ENCODE measurements at places on chromosomes 1 and 21. TPM values are rescaled to one million over a fixed set of nuclear protein-coding genes. Genes with fewer than 3 reads are reported as not detected.

GRCh38 chr1:2946999-2947690 is 74.1 kb upstream of the ACTRT2 start:
- DNase-seq: no peak

DNA sequence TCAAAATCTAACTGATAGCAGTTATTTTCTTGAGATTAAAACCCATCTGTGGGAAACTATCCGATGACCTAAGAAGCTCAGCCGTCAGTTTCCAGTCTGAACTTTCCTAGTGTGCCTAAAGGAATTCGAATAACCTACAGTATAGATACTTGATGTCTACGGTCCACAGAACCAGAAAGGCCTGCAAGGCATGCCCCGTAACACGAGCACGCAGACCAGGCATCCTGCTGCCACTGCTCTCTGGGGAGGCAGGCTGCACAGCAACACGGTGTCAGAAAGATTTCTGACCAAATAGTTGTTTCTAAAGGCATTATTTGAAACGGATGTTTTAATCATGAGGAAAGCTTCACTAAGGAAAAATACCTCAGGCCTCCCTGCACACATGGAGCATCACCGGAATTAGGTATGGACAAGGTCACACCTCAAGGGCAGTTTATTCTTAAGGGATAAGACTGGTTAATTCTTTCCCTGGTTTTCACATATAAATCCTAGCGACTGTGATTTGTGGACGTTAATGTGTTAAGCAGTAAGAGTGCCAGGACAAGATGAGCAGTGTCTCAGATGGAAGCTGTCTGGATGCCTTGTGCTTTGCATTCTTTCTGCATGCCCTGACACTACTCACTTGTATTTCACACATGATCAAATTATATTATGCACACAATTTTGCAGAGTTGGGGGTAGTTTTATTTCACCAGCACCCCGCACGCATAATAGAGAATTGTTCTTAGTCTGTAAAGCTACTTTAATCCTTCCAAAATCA is 49.0 kb upstream of the NADK start:
- DNase-seq: no peak

DNA sequence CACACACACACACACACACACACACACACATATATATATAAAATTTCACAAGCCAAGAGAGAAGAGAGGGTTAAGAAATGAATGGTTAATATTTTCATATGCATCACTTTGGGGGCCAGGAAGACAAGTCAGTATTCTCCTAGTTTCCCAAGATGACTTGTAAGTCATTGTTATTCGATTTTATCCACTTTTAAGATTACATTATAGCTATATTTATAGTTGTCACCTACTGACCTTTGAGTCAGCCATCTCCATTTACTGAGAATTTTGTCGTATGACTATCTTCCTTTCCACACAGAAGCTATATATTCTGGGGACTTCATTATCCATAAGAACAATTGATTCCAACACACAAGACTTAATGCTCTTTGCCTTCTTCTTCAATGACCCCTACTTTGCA is 8.9 kb downstream of the LYST start:
- no peak for DNase-seq

DNA sequence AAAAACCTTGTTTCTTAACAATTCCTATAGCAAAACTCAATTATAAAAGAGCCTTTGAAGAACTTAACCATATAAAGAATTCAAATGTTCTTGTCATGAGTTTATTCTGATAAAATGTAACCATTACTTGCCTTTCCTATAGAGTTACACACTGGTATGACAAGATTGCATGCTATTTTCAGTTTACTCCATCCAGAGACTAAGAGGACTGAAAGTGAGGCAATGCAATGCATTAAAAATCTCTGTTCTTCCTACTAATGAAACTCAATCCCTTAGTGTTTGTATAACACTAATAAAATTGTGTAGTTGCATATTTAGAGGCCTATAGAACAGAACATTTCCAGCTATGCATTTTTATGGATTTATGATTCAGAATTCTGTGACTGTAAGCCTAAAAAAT is 88.1 kb downstream of the COP1 start:
- no peak for DNase-seq

DNA sequence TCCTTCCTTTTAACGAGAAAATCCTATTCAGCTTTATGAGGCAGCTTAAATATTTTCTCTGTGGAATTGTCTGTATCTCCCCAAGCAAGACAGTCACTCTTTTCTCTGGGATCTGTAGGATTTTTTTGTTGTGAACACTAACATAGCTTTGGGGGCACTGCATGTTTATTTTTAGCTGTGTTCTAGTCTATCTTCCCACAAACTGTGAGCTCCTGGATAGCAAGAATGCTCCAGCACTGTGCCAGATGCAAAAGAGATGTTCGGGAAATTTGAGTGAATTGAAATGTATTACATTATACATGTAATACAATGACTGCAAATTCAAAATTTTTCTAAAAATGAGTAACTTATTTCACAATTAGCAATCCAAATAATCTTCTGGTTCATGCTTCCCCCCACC is 282.2 kb downstream of the PLPP3 start:
- no peak for DNase-seq

DNA sequence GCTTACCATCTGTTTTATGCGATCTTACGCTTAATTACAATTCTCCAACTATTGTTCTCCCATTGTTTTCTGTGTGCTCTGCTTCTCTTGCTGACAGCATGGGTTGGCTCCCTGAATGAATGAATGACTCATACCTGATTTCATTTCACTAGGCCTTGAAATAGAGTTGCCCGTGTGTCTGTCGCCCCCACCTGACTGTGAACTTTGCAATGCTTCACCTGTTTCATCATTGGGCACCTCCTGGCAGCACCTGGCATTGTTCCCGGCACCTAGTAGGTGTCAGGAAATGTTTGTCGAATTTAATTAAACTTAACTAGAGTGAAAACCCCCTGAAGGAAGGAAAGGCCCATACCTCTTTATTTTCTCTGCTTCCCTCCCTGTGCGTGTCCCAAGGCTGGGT is 120.5 kb upstream of the KLHDC7A start:
- no peak for DNase-seq

DNA sequence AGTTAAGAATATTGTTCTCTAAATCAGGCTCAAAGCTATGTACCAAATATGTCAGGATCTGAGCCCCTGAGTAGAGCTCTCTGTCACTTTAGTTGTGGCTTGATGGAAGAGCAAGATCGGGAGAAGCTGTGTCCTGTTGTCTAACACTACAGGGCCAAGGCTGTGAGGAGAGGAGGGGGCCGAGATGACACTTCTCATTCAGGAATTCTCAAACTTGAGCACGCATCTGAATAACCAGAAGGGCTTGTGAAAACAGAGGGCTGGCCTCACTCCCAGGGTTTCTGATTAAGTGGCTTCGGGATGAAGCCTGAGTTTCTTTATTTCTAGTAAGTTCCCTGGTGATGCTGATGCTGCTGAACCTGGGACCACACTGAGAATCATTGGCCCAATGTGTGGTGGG is 209.2 kb upstream of the DAB1 start:
- no peak for DNase-seq

DNA sequence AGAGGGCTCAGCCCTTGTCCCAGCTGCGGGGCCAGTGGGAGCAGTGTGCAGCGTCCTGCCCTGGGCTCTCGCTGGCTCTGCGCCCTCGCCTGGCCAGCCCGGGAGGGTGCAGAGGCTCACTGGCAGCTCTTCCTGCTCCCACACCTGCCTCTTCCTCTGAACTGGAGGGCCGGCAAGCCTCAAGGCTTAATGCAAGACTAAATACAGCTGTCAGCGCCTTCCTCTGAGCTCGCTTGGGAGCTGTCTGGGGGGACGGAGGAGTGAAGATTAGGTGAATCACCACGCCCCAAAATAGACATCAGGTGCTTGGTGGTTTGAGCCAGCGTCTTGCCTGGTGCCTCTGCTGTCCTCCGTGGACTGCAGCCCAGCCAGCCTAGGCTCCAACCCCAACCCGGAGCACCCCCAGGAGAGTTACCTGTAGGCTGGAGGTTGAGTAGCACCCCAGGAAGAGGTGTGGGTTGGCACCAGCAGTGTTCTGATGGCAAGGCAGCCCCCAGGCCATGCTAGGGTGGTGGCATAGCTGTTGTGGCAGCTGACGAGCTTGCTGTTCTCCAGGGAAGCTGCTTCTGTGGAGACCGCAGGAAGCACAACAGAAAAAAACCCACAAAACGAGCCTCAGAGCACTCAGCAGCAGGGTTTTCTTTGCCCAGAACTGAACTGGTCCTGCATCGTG is 36.9 kb downstream of the UMODL1 start:
- peak; percentile 69 for DNase-seq

DNA sequence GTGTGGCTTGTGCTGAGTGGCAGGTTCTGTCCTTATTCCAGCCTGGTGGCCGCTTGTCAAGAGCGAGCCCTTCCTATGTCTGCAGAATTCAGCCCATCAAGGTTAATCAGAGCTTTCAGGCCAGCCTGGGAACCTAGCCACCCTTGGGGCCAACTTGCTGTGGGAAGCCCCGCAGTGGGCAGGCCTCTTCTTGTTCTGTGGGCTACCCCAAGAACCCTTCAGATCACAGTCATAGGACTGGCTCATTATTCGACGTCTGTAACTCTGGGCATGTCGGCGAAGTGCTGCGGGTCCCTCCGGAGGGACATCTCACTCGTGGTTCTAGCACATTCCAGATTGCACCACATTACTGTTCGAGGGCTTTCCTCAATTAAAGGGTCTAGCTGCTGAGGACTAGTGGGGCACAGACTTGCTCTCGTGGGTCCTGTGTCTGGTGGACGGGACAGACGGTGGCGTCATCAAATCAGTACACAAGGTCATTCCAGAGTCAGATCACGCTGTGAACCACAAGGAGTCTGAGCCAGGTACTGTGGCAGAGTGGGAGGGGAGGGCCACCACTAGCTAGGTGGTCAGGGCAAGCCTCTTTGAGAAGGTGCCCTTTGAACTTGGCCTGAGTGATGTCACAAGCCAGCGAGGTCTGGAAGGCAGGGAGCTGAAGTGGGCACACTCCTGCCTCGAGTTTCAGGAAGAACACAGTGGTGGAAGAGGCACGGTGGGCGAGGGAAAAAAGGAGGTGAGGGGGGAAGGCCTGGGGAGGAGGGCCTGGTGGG is 20.3 kb upstream of the TNFRSF1B start:
- DNase-seq: no peak

The LCE1D gene
- total RNA-seq: not detected
